ENCODE measurements at places on chromosomes 6 and 20.

GRCh38 chr6:24995270-24995669 is 59.5 kb upstream of the RIPOR2 start:
- DNase-seq = no peak

DNA sequence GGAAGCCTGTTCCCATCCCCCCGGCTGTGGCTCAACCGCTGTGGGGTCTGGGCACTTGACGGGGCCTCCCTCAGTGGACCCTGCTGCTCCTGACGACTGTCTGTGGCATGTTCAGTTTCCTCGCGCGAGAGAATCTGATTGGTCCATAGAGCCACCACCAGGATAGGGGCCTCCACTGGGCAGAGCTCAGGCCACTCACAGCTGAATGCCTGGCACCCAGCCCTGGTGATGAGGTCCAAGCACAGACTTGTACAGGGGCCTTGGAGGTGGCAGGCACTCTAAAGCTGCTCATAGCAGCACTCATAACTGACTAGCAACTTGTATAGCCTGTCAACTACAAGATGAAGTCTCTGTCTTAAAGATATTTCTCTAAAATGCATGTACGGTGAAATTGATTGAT is 368.1 kb downstream of the NRN1 start:
- no peak for DNase-seq

DNA sequence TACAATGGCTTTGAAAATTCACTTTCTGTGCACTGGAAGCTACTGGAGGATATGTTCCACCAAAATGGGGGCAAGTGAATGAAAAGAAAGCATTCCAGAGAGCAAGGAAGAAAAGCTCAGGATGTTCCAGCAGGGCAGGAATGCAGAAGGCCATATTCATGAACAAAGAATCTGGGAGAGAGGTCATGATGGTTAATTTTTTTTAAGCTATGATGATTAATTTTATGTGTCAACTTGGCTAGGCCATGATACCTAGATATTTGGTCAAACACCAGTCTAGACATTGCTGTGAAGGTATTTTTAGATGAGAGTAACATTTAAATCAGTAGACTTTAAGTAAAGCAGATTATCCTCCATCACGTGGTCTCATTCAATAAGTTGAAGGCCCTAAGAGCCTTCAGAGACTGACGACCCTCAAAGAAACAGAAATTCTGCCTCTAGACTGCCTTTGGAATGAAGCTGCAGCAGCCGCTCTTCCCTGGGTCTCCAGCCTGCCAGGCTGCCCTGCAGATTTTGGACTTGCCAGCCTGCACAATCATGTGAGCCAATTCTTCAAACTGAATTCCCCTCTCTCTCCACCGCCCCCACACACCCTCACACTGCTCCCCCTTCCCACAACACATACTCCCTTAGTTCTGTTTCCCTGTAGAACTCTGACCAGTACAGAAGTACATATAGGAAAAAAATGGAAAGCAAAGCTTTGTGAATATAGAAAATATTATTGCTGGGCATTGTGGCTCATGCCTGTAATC is 20.1 kb upstream of the GCM1 start:
- no peak for DNase-seq

- no peak for DNase-seq
Observed at GRCh38 chr20:40481337-40481736, 207.7 kb downstream of the MAFB start.

- no peak for DNase-seq
Observed at GRCh38 chr6:125251516-125252220, 50.1 kb downstream of the HDDC2 start.

GRCh38 chr20:43238266-43238665 is 48.6 kb upstream of the PTPRT start:
- no peak for DNase-seq

DNA sequence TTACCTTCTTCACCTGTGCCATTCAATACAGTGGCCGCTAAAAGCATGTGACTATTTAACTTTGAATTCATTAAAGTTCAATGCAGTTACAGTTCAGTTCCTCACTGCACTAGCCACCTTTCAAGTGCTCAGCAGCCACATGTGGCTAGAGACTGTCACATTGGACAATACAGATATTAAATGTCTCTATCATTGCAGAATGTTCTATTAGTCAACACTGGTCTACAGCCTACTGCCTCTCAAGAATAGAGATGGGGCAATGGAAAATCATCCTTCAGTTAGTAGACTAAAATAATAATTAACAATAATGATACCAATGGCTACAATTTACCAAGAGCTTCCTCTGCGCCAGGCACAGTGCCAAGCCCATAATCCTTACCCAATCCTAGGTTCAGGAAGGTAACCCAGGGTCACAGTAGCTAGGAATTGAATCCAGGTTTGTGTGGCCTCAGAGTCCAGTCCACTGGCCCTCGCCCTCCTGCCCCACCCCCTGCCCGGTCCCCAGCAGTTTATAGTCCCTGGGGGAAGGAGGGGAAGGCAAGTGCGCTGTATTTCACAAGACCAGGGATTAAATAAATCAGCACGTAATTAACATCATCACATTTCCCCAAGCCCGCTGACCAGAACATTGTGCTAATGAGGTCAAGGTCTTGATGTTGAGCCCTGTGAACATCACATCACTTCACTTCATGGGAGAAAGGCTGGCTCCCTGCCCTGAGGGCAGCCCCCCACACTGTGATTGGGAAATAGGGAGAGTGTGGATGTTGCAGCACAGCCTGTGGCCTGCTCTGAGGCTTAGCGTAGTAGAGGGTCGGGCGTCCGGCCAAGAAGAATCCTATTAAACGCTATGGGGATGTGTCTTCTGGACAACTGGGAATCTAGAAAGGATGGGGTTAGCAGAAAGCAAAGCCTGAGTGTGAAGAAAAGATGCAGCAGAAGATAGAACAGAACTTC is 147.2 kb downstream of the VEGFA start:
- no peak for DNase-seq

GRCh38 chr6:158786645-158787304 is 32.4 kb downstream of the EZR start:
- DNase-seq = no peak

- DNase-seq = no peak
Observed at GRCh38 chr20:49976542-49976941, 6.2 kb upstream of the SNAI1 start.

- no peak for DNase-seq
Observed at GRCh38 chr20:39311851-39312506, 349.8 kb downstream of the DHX35 start.

- DNase-seq = no peak
Observed at GRCh38 chr6:163984124-163984936, 569.8 kb downstream of the QKI start.

DNA sequence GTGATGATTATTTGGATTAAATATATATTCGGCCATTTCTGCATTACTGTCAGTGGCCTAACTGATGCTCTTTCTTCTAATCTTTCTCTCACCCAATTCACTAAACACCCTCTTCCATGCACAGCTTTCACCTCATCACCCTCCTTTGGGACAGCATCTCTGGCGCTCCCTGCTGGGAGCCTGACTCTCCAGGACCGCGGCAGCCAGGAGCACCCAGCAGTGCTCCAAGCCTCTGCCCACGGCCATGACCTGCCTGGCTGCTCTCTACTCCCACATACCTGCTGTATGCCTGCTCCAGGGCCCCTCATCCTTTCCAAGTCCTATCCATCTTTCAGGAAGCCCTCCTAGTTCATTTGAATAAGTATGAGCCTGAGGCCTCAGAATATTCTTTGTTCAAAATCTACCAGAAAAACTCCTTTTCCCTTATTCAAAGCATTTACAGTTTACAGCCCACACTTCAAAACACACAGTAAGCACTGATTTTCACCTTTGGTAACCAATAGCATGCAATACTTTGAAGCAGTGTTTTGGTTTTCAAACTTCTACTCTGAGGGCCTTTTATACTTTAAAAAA is 15.2 kb downstream of the CTCFL start:
- DNase-seq = no peak

Measured in CD4-positive, alpha-beta T cell treated with Interleukin-6 at 100 ng/mL for 8 hours (primary cell).